ENCODE measurements at places on chromosomes 2 and 18.
A peak's percentile ranks its signal among the peaks of the same experiment; 100 is the strongest.

- DNase-seq: no peak
Observed at GRCh38 chr18:23968638-23969604, 45.6 kb upstream of the TTC39C start.

DNA sequence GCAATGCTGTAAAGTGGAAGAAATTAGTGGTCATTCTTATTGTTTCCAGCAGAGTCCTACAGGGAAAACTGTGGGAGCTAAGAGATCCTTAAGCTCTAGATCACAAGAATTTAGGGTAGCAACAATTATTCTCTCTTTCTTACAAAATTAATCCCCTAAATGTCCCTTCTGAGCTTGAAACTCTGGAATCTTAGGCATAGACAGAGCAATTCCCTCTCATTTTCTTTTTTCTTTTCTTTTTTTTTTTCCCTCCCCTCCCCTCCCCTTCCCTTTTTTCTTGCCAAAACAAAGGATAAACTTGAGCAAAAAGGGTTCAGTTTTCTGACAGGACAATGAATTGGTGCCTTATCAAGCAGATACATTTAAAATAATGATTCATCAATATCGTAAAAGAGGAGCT, 441.0 kb downstream of the DSC3 start:
- no peak for DNase-seq

GRCh38 chr2:193539188-193539587, 1344.5 kb upstream of the TMEFF2 start:
- DNase-seq: no peak

DNA sequence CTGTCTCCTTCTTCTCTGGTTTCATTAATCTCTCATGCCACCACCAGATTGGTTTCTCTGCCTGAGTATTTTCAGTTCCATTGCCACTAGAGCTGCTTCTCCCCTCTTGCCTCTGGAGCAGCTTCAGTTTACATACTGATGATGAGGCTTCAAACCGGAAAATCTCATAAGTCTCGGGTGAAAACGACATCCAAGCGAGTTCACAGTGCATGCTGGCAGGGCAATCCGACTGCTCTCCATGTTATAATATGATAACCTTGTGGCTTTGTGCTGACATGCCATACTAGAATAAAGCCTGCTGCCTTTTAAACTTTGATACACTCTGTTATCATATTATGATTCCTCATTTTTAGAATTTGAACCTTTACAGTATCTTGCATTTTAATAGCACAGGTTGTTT, 153.5 kb downstream of the PRPF40A start:
- DNase-seq: no peak

GRCh38 chr2:1665761-1666505, 78.4 kb downstream of the PXDN start:
- DNase-seq: no peak

GRCh38 chr2:8257502-8257901, 424.4 kb upstream of the ID2 start:
- no peak for DNase-seq

DNA sequence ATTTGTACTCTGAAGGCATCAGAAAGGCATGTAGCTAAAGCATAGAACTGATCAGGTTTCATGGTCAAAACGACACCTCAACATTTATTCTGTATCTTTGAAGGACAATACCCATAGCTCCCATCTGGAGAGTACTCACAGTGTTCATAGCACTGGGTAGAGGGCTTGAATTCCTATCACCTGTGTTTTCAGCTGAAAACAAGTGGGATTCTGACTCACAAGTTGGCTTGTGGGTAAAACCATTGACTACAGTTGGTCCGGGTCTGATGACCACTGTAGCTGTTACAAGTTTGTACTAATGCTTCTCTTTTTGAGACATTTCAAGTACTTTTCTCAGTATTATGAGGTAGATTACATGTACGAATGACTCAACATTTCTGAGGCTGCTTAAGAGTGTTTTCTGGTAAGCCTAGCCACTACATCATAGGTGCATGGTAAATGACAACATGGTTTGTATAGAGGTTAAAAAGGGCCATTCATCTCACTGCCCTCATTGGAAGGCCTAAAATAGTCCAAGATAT, 68.6 kb upstream of the PELI1 start:
- peak; percentile 60 for DNase-seq

- DNase-seq: no peak
Observed at GRCh38 chr2:3440477-3440876, 61.0 kb downstream of the TRAPPC12 start.

DNA sequence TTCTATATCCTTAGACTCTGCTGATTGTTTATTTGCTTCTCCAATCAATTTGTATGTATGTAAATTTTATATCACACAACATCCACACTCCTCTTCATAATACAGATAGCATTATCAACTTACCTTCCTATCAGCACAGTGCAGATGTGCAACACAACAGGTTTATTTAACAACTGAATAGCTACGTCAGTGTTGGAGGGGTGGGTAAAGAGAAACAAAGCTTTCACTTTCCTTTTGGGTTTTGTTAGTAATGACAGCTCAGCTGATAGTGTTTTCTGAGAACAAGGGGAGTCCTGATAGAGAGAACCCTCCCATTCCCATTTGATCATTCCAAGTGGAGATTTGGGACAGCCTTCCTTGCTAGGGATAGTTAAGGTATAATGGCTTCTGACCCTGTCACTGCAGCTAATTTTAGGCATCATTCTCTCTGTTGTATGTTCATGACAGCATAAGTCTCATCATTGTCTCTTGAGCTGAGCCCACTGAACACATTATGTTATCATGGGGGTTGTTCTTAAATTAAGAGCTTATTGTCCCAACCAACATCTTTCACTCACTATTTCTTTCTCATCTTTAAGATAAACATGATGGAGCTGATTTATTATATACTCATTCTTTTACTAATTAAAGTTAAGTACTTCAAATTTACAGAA, 227.7 kb downstream of the GPD2 start:
- no peak for DNase-seq

DNA sequence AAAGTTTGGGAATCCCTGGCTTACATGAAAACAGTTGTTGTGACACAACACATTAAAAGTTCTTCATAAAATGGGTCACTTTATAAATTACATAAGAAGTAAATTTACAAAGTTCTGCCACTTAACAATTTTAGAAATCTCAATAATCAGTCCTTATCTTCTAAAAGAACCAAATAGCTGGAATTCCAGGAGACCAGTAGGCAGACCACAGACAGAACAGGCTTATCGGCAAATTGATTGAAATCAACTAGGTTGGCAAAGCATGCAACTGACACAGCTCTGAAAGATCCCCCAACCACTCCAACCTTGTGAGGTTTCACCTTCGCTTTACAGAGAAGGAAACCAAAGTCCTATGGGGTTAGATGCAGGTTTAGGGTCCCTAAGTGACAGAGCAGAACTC, 103.0 kb downstream of the DNER start:
- DNase-seq: no peak

DNA sequence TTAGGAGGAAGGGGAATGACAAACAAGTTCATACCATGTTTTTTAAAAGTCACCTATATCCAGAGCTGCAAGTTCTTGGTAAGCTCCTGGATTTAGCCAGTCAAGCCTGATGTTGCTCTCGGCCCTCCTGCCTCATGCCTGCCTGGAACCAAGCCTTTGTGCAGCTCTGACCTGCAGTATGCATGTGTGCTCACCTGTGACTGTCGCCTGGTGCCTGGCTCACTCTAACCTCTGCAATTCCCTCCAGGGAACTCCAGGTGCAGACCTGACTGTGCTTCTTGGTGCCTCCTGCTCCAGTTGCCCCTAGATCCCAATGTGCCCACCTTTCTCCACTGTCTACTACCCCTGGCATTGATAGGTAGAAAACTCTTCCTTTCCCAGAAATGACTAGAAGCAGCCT, 85.1 kb upstream of the ZBTB14 start:
- no peak for DNase-seq

DNA sequence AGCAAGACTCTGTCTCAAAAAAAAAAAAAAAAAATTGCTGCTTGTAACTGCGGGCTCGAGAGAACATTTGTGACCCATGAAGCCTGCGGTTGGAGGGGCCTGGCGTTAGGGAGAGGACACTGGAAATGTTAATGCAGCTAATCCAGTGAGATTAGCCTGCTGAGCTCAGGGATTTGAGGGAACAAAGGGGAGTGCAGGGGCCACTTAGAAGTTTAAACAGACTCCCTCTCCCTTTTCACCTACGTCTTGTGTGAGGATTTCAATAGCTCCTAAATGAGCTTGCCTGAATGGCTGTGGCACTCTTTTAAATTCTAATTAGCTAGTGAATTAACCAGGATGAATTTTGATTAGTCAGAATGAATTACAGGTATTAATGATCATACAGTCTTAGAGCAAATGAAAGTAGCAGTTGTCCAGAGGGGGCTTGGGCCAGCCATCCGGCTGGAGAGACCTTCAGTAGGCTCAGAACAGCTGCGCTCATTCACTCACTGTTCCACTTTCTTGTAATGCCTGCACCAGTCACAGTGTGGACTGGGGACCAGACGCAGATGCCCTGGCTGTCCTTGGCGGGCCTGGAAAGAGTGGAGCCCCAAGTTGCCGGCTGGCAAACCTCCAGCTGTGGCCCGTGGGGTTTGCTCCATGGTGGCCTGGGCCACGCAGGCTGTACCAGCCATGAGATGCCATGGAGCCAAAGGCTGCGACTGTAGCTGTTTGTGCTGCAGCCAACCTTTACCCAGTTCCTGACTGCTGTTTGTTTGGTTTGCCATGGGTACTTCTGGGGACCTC, 20.8 kb downstream of the LDLRAD4 start:
- DNase-seq: no peak

DNA sequence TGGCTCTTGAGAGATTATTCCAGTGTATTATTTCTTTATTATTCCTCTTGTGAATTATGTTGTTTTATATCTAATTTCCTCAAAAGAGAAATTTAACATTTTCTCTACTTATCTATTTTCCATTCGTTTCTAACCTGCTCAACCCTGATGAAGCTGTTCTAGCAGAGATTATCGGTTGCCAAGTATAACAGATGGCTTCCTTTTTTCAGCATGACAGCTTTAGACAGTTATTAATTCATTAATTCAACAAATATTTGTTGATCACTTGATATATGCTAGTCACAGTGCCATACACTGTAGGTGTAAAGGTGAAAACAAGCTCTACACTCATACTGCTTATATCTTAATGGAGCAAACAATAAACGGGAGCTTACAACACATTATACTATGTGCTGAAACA, 137.9 kb upstream of the UBE2E3 start:
- DNase-seq: no peak

GRCh38 chr2:100852447-100852846, 32.5 kb downstream of the NPAS2 start:
- DNase-seq: no peak

DNA sequence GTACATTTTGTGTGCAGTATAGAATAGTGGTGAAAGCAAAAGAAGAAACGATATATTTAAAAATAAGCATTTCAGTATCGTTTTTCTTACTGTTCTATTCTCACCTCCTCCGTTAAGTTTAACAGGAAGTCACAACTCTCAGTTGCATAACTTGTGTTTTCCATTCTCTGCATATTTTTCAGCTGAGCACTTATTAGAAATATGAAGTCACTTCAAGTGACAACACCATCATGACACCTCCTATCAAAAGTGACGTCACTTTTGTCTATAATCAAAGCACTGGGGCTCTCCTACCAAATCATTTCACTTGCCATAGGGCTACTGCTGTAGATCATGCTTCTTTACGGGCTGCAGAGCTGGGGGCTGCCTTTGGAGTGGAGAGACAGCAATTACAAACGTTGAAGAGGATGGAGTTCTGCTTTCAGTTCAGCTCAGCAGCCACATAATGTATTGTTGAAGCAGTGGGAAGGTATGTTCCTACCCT, 36.3 kb downstream of the STAT4 start:
- DNase-seq: no peak

GRCh38 chr2:237405006-237405559, 8.9 kb downstream of the COL6A3 start:
- no peak for DNase-seq

GRCh38 chr18:59606193-59607077, 90.8 kb downstream of the CCBE1 start:
- no peak for DNase-seq

DNA sequence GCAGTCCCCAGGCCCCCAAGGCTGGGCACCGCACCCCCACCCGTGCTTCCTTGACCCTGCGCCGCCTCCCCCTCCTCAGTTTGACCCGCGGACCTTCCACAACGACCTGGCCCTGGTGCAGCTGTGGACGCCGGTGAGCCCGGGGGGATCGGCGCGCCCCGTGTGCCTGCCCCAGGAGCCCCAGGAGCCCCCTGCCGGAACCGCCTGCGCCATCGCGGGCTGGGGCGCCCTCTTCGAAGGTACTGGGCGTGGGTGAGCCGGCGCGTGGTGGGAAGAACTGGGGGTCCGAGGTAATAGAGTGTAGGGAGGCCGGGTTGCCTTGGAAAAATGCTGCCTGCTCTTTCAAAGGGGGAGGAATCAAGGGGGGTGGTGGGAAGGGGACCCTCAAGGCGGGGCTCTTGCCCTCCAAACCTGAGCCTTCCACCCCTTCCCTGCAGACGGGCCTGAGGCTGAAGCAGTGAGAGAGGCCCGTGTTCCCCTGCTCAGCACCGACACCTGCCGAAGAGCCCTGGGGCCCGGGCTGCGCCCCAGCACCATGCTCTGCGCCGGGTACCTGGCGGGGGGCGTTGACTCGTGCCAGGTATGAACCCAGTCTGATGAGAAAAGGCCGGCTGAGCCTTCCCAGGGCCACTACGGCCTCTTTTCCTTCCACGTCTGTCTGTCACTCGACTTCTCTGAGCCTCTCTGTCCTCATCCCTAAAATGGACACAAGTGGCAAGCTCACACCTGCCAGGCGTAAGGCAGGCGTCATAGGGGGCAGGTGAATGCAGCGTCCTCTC, 2.6 kb downstream of the PRSS56 start:
- no peak for DNase-seq

DNA sequence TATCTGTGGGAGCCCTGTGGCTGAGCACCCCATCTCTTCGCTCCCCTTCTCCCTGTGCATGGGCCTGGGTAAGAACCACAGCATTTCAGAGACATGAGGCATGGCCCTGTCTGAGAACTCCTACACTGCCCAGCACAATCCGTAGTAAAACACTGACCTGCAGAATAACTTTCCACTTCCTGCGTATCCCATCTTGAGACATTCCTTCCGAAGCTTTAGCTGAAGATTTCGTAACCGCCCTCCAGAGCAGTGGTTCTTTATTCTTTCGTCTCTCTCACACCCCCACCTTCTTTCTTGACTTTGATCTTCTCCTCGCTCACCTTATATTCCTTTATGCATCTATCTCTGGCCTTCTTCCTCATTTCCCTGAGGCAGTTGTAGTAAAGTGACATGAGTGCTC, 381.1 kb downstream of the HRH4 start:
- no peak for DNase-seq

- DNase-seq: no peak
Observed at GRCh38 chr18:77110400-77110799, 22.2 kb downstream of the MBP start.

DNA sequence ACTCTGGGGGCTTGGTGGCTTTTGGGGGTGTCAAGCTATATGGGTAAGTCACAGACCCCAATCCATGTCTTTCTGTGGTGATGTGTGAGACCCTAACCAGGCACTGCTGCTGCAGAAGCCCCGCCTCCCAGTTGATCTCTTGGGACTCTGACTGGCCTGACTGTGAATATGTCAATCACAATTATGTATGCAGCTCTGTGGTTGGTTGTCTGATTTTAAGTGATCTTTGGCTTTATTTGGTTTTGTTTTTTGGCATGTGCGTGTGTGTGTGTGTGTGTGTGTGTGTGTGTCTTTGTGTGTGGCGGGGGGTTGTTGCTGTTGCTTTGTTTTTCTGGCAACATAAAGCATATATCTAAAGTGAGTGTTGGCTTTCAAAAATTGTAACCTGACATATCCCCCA, 78.5 kb upstream of the GLS start:
- DNase-seq: no peak

- DNase-seq: no peak
Observed at GRCh38 chr2:45459860-45460259, 151.2 kb downstream of the SRBD1 start.
